Iris pigment epithelial cell (primary cell): ENCODE measurements at places on chromosomes 7 and 10.

- no peak for DNase-seq
Observed at GRCh38 chr10:84371944-84372343, 43.6 kb downstream of the CCSER2 start.

- DNase-seq = peak; percentile 38
Observed at GRCh38 chr7:30594048-30594539, 584 bp upstream of the GARS1 start.

DNA sequence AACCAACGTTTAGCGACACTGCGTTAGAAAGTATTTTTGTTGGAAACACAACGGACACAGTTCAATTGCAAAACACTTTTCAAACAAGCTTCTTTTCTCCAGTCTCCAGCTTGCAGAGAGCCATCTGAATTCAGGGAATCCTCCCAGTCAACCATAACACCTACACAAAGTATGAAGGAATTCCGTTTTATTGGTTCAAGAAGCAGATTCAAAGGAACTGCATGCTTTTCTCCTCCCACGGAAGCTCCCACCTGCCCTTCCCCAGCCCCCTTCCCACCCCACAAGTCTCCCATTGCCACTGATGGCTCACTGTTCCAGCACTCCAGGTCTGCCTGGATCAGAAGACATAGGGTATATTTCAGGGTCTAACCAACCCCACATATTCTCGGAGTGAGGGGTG lies 190.6 kb upstream of the TCF7L2 start:
- DNase-seq = no peak

DNA sequence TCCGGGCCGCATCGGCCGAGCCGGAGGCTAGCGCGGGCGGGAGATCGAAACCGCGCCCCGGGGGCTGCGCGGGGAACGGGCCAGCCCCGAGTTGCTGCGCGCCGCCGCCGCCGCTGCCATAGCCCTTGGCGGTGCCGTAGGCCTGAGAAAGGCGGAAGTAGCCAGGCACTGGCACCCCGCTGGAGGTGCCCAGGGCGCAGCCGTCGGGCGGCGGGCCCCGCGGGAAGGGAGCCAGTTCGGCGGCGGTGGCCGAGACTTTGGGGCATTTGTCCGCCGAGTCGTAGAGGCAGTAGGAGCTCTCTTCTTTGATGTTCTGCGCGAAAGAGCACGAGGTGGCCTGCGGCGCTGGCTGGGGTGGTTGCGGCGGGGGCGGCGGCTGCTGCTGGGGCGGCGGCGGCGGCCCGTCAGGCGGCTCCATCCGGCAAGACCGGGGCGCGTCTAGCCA lies 587 bp downstream of the HOXA10 start:
- no peak for DNase-seq

DNA sequence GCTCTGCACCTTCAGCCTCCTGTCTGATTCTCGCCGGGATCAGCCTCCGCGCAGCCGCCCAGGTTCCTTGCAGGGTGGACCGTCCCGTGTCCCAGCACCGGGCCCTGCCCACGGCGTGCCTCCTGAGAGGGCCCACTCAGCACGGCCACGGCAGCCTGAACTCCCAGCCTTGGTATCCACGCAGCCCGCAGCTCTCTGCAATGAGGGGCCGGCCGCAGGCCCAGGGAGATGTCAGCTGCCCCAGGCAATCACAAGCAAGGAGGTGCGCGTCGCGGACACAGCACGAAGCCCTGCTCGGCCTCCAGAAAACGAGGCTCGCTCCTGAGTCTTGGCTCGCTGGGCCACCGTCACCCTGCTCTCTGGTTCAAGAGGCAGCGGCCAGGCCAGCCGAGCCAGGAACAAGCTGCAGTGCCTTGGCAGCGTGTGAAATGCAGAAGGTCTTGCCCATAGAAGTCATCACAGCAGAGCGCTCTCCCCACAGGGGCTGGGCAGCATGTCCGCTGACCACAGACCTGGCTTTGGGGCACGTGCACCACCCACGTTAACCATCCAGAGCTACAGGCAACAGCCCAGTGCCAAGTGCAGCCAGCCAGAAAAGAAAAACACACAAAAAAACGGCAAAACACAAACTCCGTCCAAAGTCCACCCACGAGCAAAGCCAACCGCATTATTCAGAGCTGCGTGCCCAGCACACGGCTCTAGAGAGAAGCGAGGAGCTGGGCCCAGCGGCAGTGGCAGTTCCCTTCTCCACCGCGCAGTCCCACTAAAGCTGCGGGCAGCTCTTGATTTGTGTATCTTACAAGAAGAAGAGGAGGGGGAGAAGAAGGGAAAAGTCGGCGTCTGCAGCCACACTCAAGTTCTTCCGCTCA lies 13.9 kb downstream of the GPER1 start:
- no peak for DNase-seq

DNA sequence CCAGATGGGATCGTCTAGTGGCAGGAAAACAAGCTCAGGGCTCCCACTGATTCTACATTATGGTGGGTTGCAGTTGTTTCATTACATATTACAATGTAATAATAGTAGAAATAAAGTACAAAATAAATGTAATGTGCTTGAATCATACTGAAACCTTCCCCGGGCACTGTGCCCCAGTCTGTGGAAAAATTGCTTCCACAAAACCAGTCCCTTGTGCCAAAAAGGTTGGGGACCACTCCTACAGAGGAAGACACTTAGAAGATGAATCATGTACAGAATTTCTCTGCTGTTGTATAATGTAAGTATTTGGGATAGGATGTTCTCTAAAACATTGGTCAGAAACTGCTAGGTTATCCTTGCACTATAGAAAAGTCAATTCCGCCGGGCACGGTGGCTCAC lies 11.3 kb upstream of the PHYH start:
- DNase-seq = no peak

DNA sequence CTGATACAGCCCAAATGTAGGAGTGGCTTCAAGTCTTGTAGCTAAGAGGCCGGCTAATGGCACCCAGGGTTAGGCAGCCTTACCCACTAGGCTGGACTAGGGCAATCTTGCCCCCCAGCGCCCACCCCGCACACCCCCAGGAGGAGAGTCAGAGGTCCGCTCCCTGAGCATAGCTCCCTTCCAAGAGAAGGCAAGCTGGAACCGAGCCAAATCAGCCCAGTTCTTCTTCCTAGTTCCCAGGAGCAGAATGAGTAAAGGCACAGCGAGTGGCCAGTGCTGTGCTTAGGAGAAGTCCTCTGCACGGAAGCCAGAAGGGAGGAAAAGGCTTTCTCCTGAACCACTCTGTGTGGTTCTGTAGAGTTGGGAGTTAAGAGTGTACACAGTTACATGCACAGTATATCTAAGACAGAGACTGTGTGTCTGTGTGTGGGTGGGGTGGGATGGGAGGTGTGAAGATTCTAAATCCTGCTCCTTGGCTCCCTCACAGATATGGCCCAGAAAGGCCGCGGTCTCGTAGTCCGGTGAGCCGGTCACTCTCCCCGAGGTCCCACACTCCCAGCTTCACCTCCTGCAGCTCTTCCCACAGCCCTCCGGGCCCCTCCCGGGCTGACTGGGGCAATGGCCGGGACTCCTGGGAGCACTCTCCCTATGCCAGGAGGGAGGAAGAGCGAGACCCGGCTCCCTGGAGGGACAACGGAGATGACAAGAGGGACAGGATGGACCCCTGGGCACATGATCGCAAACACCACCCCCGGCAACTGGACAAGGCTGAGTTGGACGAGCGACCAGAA lies 59.7 kb upstream of the PDCD4 start:
- DNase-seq = no peak

GRCh38 chr7:2969398-2970306 lies 74.0 kb downstream of the CARD11 start:
- DNase-seq = no peak

- DNase-seq = peak; percentile 39
Observed at GRCh38 chr10:31263903-31264302, 55.1 kb upstream of the ZEB1 start.

DNA sequence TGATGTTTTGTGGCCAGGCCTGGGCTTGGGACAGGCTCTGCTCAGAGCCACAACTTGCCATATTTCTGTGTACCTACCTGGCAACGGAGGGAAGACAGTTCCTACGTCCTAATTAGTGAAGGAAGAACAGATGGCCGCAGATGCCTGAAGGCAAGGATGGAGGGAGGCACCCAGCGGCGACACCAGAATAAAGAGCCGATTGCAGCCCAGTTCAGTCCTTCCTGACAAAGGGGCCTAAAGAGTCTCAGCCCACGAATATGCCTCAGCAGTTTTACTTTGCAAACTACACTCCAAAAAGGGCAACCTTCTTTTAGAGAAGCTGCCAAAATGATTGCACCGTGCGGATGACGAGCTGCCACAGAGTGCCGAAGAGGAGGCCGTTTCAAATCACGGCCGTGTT lies 585.8 kb downstream of the GLRX3 start:
- DNase-seq = no peak

GRCh38 chr10:112279433-112279832 lies 3.8 kb upstream of the TECTB start:
- no peak for DNase-seq

- DNase-seq = peak; percentile 58
Observed at GRCh38 chr10:117214401-117214800, 17.1 kb downstream of the KCNK18 start.

- peak; percentile 56 for DNase-seq
Observed at GRCh38 chr7:8217200-8218068, 44.5 kb downstream of the ICA1 start.

- DNase-seq = no peak
Observed at GRCh38 chr7:23913016-23913415, 203.0 kb downstream of the STK31 start.

GRCh38 chr7:8063706-8064297 lies 95.2 kb downstream of the GLCCI1 start:
- no peak for DNase-seq

DNA sequence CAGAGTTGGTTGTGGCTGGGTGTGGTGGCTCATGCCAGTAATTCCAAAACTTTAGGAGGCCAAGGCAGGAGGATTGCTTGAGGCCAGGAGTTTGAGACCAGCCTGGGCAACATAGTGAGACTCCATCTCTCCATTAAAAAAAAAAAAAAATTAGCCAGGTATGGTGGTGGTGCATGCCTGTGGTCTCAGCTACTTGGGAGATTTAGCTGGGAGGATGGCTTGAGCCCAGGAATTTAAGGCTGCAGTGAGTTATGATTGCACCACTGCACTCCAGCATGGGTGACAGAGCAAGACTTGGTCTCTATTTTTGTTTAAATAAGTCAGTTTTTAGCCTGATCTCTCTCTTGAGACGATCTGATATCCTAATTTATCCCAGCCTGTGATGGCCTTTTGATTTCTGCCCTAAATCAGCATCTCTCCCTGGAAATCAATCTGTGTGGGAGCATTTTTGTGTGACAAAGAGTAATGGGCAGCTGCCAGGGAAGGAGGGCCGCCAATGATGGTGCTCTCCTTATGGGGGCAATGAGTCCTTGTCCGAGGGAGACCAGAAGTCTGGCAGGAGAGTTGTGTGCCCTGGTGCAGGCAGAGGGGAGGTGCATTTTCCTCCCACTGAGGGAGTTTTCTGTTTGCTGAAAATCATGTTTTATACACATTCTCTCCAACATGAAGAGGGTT lies 111.0 kb downstream of the NRP1 start:
- peak; percentile 52 for DNase-seq

DNA sequence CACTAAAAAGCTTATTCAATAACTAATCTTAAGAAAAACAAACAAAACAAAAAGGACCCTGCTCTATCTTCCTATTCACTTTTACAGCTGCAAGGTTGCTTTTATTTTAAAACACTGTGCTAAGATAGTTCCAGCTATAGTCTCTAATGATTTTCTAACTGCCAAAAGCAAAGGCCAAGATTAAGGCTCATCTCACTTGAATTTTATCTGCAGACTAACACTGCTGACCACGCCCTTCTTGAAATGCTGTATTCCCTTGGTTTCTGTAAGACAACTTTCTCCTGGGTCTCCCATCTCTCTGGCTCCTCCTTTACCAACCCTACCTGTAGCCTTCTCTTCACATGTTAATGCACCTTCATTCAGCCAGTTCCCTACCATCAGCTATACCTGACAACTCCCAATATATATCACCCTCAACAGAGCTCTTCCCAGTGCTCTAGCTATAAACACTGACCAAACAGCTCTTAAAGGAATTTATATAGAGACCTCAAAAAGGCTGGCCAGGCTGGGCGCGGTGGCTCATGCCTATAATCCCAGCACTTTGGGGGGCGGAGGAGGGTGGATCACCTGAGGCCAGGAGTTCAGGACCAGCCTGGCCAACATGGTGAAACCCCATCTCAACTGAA lies 11.7 kb downstream of the SRPK2 start:
- no peak for DNase-seq

GRCh38 chr7:40516376-40516775 lies 381.6 kb downstream of the SUGCT start:
- peak; percentile 19 for DNase-seq

DNA sequence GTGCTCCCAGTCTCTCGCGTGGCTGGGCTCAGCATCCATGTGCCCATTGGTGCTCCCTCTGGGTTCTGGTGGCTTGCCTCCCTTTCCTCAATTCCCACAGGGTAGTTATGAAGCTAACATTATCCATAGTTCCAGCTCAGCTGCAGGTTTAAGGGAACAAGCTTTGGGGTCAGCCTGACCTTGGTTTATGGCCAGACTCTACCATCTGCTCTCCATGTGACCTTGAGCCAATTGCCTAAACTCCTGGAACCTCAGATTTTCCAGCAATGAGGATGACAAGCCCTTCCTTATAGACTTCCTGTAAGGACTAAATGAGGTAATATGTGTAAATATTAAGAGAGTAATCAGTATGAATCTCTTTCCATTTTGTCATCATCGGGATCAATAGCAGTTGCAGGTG lies 10.1 kb upstream of the SLC29A3 start:
- no peak for DNase-seq

- DNase-seq = no peak
Observed at GRCh38 chr7:148888300-148888699, 4.2 kb upstream of the EZH2 start.

DNA sequence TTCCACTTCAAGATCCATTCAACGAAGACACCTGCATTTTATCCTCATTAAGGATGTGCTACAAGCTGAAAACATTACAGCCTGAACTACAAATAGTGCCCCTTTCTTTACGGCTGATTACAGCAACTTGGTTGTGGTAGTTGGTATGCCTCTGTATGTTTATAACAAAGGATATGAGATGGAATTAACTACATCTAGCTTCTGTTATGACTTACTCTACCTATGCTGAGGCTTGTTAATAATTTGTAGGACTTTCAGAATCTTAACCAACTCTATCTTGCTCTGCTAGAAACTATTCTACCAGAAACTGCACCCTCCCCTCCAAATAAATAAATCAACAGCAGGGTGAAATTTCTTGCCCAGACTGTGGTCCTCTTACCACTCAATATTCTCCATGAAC lies 448.1 kb downstream of the GRM8 start:
- no peak for DNase-seq

DNA sequence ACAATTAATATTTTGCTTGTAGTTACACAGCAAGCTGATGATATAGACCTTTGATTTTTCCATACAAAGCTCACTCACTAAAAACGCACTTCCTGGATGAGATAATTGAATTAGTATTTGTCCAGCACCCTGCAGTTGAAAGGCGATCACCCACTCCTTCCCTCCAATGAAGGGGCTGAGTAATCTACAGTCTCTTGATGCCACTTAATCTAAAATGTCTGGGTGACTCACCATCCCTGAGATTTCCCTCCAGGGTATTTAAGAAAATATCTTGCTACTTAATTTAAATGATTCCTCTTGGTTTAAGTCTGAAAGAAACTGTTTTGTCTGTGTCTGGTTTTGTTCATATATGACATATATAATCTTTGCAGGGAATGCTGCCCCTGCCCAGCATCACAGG lies 515.3 kb downstream of the GRID1 start:
- DNase-seq = no peak

GRCh38 chr7:47556511-47557180 lies 25.3 kb downstream of the TNS3 start:
- peak; percentile 73 for DNase-seq
